Activated T-cell treated with anti-CD3 and anti-CD28 coated beads, Interleukin-2, amount 50 U/mL, for 1 hour (primary cell): ENCODE measurements at places on chromosomes 1 and 21.
A peak's percentile ranks its signal among the peaks of the same experiment; 100 is the strongest.

DNA sequence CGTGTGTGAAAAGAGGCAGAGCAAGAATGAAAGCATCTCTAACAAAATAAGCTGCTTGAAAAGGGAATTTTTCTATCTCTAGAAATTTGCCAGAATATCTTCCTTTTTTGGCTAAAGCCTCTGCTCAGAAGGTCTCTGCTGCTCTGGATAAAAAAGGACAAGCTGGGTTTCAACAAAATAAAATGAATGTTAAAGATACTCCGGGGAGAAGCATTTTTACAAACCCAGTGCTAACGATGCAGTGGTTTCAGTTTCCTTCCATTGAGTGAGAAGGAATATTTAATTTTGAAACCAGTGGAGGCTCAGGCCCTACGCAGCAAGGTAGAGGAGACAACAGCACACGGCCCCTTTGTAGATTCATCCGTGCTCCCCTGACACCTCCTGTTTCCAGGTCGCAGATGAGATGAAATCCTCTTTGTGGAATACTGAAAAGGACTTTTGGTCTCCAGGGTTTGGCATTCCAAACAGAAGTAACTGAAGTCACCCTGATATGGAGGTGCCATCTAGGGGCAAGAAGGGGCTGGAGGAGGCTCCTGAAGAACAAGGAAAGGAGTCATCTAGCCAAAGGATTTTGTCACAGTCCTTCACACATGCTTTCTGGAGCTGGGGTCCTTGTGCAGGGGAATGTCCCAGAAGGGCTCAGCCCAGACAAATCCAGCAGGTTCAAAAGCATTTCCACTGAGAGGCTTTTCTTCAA, 65.7 kb upstream of the SYT6 start:
- no peak for DNase-seq

DNA sequence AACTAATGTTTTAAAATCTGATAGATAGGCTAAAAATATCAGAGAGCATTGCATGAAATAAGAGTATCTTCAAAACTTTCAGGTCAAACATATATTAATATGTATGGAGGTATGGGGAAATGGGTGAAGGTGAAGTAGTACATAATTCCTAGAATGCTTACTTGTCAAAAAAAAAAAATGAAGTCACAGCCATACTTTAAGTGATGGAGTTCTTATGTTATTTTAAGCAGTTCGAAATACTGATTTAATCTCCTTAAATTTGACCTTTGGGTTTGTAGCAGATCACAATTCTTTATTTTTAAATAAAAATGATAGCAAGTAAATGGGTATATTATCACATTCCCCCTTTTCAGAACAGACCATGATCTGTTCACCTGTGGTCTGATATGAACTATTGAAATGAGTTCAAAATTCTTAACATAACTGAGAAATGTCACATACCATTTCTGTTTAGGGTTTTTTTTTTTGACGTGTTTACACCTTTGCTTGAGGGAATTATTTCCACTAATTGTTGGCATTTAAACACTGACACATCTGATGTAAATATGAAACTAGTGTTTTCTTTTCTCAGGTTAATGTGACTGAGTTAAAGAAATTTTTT, 220.2 kb downstream of the GREM2 start:
- DNase-seq: no peak

GRCh38 chr1:218748071-218748470, 402.9 kb downstream of the TGFB2 start:
- DNase-seq: no peak

GRCh38 chr21:17726047-17726829, 92.9 kb downstream of the C21orf91 start:
- no peak for DNase-seq

DNA sequence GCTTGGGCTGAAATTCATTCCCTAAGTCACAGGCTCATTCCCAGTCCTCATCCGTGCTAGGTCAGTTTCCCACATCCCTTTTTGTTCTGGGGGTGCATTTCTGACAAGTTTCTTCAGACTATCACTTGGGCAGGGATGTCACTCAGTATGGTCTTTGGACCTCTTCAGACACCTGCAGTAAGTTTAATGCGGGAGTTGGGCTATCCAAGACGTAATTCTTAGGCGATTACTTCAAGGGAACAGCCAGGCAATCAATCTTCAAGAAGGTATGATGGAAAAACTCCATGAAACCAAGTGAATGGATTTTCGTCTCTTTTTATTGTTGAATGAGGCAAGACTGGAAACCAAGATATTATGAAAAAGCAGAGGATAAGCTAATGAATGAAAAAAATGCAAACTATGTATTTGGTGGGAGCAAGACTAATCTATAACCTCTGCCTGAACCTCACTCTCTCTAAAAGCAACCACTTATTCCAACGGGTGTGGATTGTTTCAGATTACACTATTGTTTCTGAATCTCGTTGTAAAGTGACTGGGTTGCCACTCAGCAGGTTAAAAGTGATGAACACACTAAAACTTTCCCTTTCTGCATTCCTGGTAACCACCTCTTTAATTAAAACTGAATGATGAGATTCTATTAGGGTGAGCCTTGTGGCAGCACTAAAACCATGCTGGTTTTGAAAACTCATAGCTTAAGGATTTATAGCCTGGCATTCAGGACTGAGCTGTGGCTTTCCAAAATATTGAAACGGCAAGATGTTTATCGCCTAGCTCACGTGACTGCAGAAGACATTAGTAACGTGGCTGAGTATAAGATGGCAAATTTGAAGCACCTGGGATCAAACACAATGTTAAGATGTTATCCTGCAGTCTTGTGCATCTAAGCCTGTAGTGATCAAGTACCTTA, 1.1 kb downstream of the RASAL2 start:
- no peak for DNase-seq

- DNase-seq: peak; percentile 37
These were observed 93.0 kb upstream of the BMP8A start for GRCh38 chr1:39398278-39399021.

GRCh38 chr1:41638086-41639024, 153.9 kb upstream of the EDN2 start:
- no peak for DNase-seq

DNA sequence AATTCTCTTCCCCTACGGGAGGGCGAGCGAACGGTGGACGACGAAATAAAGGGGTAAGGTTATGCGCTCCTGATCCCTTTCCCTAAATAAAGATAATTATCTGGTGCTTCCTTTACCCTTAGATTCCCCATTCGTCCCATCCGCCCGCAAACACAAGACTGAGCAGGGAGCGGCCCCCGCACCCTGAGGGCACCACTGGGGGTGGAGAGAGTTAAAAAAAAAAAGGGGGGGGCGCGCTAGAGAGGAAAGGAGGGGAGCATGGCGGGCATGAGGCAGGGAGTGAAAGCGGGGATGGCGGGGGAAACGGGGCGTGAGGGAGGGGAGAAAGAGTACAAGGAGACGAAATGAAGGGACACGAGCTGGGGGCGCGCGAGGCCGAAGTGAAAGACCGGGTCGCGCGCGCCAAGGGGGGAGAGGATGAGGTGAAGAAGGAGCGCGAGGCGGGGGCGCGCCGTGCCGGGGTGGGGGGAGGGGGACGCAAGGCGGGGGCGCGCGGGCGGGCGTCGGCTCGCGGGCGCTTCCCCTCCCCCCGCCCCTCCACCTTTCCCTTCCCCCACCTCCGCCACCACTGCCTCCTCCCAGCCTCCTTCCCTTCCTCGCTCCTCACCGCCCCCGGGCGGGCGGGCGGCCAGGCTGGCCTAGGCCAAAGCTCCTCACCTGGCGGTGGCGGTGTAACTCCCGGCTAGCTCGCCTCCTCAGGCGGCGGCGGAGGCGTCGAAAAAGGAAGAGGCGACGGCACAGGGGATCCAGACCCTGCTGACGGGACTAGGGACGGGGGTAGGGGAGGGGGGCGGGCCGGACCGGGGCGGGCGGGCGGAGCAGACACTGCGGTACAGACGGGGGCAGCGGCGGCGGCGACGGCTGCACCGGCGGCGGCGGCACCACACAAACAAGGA, 448 bp downstream of the GATAD2B start:
- DNase-seq: no peak

GRCh38 chr1:9240914-9241820, 6.6 kb downstream of the H6PD start:
- no peak for DNase-seq

GRCh38 chr1:155083865-155084721, 5.5 kb downstream of the EFNA3 start:
- peak; percentile 40 for DNase-seq

DNA sequence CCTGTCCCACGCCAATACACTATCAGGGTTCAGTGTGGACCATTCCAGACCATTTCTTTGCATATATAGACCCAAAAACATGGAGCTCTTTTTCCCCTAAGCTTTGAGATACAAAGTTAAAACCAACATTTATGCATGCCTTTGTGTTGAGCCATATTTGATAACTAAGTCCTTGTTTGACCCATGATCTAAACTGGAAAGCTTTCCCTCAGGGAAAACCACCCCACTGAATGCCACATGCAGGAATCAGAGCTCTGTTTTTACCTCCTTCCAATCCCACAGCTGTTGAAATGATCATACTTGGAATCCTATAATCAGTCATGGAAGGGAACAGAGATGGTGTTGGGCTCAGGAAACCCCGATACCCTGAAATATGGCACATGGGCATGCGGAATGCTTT, 14.8 kb upstream of the SLC45A1 start:
- DNase-seq: no peak

DNA sequence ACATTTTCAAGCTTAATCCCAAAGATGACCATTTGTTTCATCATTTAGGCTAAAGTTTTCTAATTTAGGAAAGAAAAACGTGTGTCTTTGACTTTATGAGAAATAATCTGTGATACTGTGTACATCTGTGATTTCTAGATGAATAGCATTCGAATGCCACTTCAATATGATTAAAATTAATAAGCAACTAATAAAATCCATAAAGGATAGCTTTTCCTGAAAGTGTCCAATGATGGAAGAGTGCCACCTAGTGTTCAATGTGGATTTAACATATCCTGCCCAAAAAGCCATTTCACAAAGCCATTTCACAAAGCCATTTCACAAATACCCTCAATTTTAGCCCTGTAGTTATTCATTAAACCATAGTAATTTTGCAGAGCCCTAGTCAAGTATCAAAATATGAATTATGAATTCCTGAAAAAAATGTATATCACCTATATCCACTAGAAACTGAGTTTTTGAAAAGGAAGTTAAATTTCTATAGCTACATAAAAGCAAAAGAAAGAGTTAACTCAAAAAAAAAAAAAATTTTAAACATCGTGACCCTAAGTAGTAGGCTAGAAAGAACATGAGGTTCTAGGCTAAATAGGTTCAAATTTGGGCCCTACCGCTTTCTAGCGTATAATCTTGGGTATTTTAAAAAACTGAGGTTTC, 19.1 kb downstream of the NME7 start:
- DNase-seq: no peak

- no peak for DNase-seq
These were observed 30.5 kb downstream of the C4BPA start for GRCh38 chr1:207134581-207134980.

DNA sequence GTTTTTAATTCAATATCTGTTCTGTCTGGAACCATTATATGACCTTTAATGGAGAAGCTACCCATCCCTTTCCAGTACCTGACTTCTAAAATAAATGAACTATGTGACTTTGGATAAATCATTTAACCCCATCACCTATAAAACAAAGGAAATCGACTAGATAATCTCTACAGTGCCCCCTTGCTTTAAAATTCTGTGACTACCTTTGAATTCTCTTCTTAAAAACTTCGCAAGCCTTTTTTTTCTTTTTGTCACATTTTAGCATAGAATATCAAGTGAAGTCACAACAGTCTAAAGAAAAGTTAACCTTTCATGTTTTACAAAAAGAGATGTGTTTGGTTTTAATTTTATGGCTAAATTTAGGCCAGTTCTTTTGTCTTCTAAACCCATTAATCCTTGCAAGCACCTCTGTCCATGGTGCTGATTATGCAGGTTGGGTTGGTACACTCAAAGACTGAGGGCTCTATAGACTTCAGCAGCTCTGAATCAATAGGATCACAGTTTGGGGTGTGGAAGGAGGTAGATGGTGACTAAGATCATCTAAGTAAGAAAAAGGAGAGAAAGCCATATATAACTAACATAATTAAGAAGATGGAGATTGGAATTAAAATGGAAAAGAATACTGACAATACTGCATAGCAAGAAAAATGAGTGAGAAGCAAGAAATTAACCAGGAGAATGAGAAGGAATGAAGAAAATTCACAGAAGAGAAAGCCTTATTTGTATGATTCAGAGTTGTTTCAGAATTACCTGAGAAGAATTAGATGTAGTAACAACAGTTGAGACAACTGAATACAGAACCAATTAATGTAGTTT, 59.2 kb downstream of the TBX15 start:
- no peak for DNase-seq
